ENCODE measurements at places on chromosomes 16 and 17.

DNA sequence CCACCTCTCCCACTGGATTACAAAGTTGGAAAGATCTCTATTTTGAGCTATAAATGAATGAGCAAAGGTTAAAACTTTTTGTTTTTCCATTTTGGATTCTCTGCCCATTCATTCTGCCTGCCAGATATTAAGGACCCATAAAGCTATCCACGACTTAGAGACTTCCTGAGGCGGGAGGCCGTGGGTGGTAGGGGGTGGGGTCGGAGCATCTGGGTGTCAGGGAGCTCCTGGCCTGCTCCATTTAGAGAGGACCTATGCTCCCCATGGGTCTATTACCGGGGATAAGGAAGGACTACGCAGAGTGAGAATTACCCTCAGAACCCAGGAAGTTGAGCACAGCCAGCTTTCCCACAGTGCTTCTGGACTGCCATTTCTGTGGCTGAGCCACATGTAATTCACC is 45.8 kb downstream of the MARF1 start:
- DNase-seq, result no peak

DNA sequence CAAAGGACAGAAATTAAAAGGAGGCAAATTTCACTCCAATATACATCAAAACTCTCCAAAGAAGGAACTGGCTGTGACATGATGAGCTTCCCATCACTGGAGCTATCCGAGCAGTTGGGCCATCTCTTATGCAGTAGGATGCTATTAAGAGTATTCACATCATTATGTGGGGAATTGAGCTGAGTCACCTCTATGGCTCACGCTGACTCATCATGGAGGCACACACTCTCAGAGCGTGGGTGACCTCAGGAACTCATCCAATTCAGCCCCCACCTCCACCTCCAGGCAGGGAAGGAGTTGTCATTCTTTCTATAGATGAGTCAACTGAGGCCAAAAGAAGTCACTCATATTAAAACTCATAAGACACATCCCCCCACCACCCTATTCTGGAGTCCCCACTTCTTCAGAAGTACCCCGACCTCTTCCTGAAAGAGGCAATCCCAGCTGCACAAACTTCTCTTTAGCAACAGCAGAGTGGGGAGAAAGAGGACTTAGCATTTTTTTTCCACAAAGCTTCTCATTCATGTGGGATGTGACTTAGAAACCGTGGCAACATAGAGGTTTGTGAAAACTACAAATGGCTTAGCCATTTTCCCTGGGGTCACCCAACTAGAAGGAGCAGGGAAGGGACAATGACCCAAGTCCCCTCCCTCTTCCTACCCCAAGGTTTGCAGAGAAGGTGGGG is 32.5 kb downstream of the ABCC12 start:
- DNase-seq, result no peak

DNA sequence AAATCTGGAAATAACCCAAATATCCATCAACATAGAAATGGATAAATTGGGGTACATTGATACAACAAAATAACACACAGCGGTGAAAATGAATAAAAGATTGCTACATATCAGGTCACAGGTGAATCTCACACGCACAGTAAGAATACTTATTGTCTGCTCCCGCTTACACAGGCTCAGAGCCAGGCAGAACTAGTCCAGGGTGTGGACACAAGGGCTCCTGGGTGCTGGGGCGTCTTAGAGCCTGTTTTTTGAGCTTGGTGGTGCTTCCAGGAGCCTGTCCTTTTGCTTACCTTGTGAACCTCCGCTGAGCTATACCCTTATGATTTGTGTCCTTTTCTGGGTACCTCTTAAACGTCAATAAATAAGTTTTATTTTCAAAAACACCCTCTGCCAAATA is 19.8 kb upstream of the C16orf74 start:
- no peak for DNase-seq

GRCh38 chr17:70775679-70776078 is 606.3 kb downstream of the KCNJ2 start:
- no peak for DNase-seq

GRCh38 chr17:43875476-43876147 is 28.6 kb downstream of the CD300LG start:
- no peak for DNase-seq

GRCh38 chr17:69265873-69266272 is 37.2 kb upstream of the ABCA10 start:
- DNase-seq, result no peak

- DNase-seq, result no peak
Observed at GRCh38 chr17:14429084-14429483, 128.2 kb downstream of the HS3ST3B1 start.

DNA sequence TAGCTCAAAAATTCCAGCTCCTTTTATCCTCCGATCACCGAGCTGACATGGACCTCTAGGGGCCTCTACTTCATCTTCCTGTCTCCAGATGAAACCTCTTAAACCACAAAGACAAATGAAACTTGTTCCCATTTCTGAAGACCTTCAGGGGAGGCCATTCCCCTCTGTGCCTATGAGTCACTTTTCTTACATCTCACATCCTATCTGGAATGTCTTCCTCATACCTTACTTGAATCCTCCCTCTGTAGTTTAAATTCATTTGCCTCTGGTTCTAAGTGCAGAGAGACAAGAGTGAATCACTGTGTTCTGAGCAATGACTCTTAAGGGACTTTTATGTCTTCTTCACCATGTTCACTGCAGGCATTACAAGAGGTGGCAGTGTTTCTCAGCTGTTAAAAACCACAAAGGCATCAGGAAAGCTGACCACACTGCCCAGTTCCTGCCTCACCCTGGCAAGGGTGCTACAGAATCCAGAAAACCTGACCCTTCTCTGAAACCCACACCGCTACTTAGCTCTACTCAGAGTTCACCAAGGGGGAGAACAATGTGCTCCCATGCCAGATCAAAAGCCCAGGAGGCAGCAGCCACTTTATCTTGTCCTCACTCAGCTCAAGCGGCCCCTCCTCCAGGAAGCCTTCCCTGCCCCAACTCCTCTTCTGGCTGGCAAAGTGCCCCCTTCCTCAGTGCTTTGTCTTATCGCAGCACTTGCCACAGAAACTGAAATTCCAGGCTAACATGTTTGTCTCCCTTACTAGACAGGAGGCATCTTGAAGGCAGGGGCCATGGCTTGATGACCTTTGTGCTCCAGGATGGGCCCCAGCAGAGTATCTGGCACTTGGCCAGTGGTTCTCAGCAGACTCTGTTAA is 6.4 kb downstream of the CUEDC1 start:
- DNase-seq, result no peak

GRCh38 chr16:29012913-29013553 is 28.2 kb downstream of the LAT start:
- DNase-seq, result no peak

GRCh38 chr17:80348551-80349150 is 66.3 kb upstream of the ENDOV start:
- DNase-seq, result no peak

DNA sequence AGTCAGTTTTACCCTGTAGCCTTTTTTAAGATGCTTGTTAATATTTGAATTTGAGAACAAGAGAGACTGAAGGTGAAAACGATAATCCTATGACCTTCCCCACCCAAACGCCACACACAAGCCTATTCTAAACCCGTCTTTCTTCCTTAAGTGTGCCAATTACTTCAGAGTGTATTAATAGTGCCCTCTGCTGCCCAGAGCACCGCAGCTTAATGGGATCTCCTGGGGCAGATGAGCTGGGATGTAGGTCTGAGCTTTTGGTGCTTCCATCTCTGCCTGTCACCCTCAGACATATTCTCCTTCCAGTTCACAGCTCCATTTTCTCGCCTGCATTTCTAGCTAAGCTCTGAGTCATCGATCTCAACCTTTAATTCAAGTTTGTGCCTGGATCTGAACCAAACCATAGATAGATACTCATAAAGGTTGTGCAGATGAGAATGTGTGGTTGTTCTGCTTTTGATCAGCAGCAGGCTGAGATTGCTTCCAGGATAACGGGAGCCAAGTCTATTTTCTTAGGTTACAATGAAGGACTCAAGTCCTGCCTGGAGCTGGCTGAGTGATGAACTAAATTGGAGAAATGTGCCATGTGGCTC is 46.4 kb upstream of the CDH13 start:
- DNase-seq, result no peak

- no peak for DNase-seq
Observed at GRCh38 chr17:62680541-62681052, 53.1 kb downstream of the MRC2 start.

GRCh38 chr16:86381491-86381890 is 128.8 kb upstream of the FOXF1 start:
- no peak for DNase-seq

DNA sequence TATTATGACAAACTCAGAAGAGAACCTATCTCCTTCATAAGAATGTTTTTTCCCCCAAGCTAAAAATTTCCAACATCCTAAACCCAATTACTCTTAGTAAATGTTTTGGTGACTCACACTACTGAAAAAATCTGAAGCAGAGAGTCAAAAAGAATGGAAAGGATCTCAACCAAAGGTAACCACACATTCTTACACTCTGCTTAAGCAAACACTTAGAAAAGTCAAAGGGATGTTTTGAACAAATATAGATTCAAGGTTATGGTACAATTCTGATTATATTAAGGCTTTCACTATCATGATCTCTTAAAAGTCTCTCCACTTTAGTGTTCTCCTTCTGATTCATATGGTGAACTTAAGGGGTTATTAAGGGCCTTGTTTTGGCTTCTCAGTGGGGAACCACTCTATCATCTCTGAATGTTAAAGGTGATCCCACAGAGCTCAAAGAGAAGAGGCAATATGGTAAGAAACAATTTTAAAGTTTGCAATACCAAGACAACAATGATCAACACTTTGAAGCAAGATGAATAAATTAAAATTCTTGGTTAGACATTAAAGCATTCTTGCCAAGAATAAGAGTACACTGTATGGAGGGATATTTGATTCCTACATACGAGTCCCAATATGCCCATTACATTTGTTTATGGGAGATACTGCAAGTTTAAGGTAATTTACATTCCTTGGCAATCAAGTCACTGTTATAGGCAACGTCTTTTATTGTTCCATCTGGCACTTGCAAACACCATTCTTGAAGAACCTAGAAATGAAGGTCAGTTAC is 69.2 kb downstream of the CDC27 start:
- no peak for DNase-seq

DNA sequence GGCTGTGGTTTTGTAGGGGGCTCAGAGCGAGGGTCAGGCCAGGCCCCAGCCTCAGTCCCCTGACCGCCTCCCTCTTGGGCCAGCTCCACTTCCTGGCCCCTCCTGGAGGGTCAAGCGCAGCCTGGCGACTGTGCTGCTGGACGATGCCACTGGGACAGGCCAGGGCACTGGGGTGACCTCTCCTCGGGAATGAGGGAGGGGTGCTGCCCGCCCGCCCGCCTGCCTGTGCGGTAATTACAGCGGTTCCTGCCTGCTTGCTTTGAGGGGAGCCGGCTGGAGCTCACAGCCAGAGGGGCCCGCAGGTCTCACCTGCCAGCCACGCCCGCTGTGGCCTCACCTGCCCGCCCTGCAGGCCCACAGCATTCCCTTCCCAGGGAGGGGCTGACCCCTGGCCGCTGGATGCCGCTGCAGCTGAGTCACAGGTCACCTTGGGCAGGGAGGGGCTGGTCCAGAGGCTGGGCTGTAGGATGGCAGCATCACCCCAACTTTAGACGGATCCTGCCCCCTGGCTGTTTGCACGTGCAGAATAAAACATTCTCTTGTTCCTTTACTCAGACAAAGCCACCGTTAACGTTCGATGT is 76.7 kb upstream of the CBX4 start:
- no peak for DNase-seq

GRCh38 chr17:42553866-42554249 is 1.1 kb downstream of the HSD17B1 start:
- no peak for DNase-seq

All from nephron progenitor cell (in vitro differentiated cells).